ENCODE measurements at places on chromosomes 4 and X. TPM values are rescaled to one million over a fixed set of nuclear protein-coding genes. Genes with fewer than 3 reads are reported as not detected.
A peak's percentile ranks its signal among the peaks of the same experiment; 100 is the strongest.

GC gene
- not detected for total RNA-seq

HPSE gene
- total RNA-seq: 9.1 TPM

- DNase-seq: peak; percentile 44
These were observed 2361.9 kb downstream of the ARAP2 start for GRCh38 chr4:33882246-33882990.

DNA sequence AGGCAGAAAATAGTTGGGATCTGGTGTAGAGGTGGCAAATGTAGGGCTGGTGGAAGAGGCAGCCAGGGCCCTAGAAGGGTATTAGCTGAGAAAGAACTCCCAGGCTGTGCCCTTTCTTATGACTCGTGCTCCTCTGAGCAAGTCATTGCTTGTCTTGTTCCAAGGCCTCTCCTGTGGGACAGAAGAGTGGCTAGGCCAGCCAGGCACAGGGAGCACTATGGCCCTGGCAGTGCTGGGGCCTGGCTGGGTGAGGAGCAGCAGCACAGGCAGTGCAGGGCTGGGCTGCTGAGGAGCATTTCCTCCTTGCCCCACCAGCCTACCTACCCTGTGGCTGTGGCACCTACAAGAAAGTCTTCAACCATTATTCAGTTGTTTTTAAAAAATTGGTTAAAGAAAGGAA is 298.5 kb upstream of the NR3C2 start:
- no peak for DNase-seq

TEX13D gene
- total RNA-seq: not detected

- DNase-seq: peak; percentile 48
These were observed 19.5 kb upstream of the CNKSR2 start for GRCh38 chrX:21354725-21355124.

GRCh38 chr4:37732526-37733186 is 46.5 kb upstream of the RELL1 start:
- no peak for DNase-seq

PDGFC gene
- total RNA-seq: 16.8 TPM

DNA sequence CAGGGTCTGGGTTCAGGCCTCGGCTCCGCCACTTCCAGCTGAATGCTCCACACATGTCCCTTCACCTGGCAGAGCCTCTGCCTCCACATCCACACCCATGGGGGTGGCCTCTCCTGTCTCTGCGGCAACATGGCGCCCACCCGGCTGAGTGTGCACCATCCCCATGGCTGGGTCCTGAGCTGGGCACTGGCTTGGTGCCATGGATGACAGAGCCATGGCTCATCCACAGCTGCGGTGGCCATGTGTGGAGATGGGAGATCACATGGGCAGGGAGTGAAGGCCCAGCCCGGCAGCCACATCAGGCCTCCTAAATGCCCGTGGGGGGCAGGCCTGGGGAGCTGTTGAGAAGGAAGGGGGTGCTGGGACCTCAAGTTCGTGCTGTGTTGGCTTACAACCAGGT is 213.7 kb downstream of the AFAP1 start:
- peak; percentile 85 for DNase-seq

- DNase-seq: no peak
These were observed 91.4 kb upstream of the UCP1 start for GRCh38 chr4:140659943-140660700.

DNA sequence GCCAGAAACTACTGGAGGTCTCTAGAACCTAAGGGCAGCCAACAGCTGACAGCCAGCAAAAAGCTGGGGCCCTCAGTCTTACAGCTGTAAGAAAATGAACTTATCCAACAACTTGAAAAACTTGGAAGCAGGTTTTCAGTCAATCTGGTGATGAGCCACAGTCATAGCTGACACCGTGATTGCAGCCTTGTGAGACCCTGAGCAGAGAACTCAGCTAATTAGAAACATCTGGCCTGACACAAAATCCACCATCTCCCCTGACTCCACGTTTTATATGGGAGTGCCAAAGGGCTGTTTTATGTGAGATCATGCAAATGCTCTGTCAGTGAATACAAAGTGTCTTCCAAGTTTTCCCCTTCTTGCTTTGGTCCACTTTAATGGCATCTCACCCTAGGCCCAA is 198.8 kb upstream of the DCAF8L1 start:
- no peak for DNase-seq

EGFL6 gene
- total RNA-seq: not detected

GRCh38 chr4:119646347-119647071 is 17.9 kb upstream of the PDE5A start:
- no peak for DNase-seq

PAK3 gene
- total RNA-seq: 2.1 TPM

DNA sequence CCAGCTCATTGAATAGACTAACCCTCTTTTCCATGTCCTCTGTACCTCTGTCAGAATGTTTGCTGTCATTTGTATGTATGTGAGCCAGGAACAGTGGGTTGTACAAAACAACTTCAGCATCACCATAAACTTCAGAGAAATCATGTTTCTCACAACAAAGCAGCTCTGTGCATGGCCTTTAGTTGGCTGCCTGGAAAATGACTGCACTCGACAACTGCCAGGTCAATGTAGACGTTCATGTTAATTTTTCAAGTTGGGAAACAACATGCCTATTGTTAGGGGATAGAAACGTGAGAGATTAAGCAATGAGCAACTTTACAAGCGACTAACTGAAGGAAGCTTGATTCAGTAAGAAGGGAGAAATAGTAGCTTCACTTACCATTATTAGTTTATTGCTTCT is 17.9 kb upstream of the CXCL11 start:
- no peak for DNase-seq

BEND2 gene
- total RNA-seq: not detected

DNA sequence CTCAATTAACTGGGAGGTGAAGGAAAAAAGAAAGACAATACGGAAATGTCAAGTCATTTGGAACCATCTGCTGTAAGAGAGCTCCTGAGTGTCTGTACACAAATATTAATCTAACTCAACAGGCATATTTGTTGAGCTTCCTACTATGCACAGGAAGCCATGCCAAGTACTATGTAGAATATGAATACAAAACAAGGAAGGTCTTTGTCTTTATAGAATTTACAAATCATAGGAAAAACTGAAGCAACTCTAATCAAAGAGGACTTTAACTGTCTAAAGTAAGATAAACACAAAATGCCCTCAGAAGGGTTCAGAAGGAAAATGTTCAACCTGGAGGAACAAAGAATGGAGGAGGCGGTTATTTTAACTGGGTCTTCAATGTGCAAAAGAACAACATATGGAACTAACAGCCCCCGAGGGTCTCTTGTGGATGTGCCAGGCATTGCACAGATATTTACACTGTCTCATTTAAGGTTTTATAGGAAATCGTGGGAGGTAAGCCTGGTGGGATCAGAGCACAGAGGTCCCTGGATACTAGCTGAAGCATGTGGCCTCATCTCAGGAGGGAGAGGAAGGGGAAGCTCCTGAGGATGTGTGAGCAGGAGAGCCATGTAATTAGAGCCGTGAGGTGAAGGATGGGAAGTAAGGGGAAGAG is 5.8 kb downstream of the FAM114A1 start:
- no peak for DNase-seq

STATH gene
- total RNA-seq: not detected

- no peak for DNase-seq
These were observed 1009.8 kb downstream of the ADGRL3 start for GRCh38 chr4:62209757-62210485.

DNA sequence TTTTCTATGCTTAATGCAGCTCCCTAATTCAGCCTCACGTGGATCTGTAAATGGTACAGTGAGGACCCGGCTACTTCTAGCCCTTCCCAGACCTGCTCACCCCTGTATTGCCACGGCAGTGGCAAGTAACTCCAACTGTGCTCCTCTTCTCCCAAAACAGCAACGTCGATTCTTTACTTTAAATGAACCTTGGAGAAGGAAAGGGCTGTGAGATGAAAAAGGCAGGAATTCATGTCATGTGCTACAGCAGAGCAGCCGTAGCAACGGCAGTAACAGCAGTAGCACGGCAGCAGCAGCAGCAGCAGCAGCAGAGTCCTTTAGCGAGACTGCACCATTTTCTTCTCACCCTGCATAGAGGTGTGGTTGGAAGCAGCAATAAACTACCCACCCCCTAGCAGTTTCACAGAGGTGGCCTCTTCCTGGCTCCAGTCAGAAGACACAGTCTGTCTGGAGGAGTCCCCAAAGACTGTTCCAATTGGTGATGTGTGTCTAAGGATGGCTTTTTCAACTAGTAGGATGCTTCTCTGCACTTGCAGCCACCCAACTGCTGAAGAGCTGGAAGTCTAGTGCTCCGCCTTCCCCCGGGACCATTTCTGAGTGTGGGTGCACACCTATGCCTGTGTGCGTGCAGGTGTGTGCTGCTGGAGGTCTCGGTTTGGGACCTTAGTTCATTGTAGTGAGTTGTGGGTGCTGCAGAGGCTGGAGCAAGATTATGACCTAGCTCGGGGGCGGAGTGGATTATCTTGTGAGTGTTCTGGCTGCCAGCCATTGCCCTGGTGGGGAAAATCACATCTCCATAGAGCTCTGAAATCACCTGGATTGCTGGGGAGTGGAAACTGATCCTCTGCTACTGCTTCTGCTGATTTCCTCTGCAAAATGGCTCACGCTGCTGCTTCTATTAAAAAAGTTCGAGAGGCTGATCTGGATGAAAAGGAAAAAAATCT is 67.2 kb downstream of the ANK2 start:
- DNase-seq: no peak

- DNase-seq: peak; percentile 73
These were observed 1299.9 kb downstream of the C4orf33 start for GRCh38 chr4:130395871-130396270.
